ENCODE measurements at places on chromosomes 3 and 15.

- DNase-seq = peak; percentile 43
These were observed 59.2 kb upstream of the TRAK1 start for GRCh38 chr3:42031808-42032480.

GRCh38 chr3:149233323-149233722 lies 11.7 kb upstream of the CP start:
- DNase-seq = no peak

DNA sequence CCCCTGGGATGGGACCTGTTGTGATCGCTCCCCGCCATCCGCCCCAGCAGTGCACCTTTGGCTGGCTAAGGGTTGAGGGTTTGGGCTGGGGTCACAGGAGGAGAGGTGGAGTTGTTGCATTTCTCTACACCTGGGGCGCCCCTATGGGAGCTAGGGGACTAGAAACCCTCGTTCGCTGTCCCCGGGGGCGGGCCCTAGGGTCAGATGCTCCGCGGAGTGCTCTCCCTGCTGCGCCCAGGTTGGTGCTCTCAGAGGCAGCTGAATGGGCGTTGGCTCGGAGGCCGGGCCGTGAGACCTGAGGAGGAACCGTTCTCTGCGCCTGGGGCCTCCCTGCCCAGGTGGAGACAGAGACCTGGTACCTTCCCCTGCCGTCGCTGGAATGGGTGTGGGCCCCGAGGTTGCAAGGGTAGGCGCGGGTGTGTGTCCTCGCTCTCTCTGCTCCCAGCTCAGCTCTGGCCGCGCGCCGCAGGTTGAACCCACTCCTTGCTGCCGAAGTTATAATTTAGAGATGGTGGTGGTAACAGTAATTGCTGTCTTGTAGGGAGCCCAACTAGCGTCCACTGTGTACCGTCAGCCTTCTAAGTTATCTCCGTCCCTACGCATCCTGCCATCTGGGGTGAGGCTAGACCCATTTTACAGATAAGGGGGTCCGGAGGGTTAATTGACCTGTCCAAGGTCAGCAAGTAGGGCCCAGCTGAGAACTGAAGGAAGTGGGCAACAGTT lies 965 bp downstream of the FLNB start:
- DNase-seq = peak; percentile 79

- DNase-seq = no peak
These were observed 1.6 kb downstream of the INSYN1 start for GRCh38 chr15:73751511-73751898.

GRCh38 chr3:62795978-62796657 lies 79.1 kb downstream of the CADPS start:
- DNase-seq = no peak

DNA sequence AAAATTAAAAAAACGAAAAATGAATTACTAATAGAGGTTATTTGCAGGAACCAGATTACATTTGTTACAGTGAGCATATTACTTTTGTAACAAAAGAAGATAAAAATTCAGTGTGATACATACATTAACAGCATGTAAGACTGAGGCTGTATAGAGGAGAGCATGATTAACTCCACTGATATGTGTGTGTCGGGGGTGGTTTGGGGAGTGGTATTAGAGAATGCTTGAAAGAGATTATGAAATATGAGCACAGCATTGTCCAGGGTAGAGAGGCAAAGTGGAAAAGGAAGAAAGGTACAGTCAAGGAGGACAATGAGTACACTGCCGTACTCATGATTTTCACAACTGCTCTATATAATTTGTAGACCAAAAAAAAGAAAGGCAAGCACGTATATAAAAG lies 62.9 kb upstream of the LRRFIP2 start:
- DNase-seq = no peak

DNA sequence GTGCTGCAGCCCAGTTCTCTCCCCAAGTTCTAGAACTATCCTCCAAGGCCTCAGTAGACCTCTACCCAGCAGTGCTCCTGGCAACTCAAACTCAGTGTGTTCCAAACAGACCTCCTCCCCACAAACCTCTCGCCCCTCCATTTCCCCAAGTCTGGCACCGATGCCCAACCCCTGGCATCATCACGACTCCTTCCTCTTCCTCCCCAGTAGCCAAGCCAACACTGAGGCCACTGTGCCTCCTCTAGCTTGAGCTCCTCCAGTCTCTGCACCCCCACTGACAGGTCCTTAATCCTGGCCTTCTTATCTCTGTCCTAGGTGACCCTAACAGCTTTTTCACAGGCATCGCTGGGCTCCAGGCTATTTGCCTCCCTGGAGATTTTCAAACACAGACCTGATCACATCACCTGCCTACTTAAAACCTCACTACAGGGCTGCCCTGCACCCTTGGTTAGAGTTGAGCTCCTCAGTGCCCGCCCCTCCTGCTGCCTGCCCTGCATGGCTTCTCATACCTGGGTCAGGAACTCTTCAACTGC lies 6.8 kb downstream of the ARPIN start:
- DNase-seq = peak; percentile 1
